ENCODE measurements at places on chromosomes 3 and 15. TPM values are rescaled to one million over a fixed set of nuclear protein-coding genes. Genes with fewer than 3 reads are reported as not detected.

DNA sequence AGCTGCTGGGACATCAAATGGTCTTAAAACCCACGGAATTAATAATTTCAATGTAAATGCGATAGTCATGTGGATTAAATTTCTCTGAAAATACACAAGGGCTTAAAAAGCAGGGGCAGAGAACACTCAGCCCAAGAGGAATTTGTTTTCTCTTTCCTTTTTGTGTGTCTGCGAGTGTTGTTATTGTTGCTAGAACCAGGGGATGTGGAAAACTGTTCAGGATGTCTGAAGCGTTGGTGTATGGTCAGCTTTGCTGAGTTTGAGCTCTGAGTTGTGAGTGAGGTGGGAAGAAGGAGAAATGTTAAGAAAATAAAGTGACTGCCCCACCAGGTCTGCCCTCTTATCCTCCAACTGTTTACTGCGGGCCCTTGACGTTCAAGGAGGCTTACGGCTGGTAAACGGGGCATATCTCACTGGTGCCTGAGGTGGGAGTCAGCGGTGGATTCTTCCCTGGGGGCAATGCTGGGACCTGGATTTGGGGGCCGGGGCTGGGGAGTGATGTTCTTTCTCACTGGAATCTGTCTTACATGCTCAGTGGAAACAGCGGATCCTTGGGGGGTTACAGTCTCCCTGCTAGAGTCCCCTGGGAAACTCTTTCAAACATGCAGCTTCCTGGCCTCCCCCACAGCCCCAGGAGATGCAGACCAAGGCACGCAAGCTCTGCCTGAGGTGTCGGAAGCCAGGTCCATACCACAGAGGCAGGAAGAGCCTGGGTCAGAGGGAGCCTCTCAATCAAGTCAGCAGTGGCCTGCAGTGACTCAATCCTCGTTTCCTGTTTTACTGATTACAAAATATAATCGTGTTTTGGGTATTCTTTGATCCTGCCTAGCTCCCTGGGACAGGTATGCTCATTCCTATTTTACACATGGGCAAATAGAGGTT is 41.8 kb downstream of the ITGA11 start:
- peak; percentile 60 for DNase-seq

- DNase-seq = no peak
These were observed 853 bp downstream of the TEX264 start for GRCh38 chr3:51671734-51672475.

Gene ANO10
- 24.9 TPM for total RNA-seq

- DNase-seq = no peak
These were observed 259.5 kb downstream of the MECOM start for GRCh38 chr3:169403855-169404519.

DNA sequence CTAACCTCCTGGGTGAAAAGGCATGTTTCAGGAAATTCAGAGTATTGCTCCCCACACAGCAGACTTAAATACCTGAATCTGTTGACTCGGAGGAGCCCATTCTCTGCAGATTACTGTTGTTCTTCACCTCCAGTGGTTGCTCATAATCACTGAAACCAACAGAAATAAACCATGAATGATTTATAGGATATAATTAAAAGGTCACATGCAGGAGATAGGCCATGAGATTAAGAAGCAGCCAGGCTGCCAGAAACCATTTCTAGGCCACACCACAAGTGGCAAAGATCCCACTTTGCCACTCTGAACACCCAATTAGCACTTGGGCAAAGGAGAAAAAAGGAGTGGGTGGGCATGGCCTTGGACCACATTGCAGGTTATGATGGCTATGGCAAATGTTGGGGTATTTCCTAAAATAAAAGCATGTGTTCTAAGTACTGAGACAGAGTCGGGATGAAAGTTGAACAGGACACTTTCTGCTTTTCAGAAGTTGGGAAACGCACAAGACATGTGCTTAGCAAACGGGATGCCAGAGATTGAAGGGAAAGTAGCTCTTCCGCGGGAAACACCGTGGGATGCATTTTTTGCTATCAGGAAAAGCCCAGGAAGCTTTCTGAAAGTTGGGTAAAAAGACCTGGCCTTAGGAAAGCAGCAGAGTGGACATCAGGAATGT is 1.5 kb downstream of the CDC25A start:
- no peak for DNase-seq

- DNase-seq = no peak
These were observed 6.6 kb downstream of the STIMATE start for GRCh38 chr3:52890735-52891134.

All from ascending aorta (tissue), 2 donors.